Stimulated activated naive CD4-positive, alpha-beta T cell treated with Interleukin-2 at 50 U/mL for 16 hours (primary cell): ENCODE measurements at places on chromosomes 1 and 21.

GRCh38 chr1:53172426-53173128 lies 24.0 kb upstream of the CPT2 start:
- no peak for DNase-seq

DNA sequence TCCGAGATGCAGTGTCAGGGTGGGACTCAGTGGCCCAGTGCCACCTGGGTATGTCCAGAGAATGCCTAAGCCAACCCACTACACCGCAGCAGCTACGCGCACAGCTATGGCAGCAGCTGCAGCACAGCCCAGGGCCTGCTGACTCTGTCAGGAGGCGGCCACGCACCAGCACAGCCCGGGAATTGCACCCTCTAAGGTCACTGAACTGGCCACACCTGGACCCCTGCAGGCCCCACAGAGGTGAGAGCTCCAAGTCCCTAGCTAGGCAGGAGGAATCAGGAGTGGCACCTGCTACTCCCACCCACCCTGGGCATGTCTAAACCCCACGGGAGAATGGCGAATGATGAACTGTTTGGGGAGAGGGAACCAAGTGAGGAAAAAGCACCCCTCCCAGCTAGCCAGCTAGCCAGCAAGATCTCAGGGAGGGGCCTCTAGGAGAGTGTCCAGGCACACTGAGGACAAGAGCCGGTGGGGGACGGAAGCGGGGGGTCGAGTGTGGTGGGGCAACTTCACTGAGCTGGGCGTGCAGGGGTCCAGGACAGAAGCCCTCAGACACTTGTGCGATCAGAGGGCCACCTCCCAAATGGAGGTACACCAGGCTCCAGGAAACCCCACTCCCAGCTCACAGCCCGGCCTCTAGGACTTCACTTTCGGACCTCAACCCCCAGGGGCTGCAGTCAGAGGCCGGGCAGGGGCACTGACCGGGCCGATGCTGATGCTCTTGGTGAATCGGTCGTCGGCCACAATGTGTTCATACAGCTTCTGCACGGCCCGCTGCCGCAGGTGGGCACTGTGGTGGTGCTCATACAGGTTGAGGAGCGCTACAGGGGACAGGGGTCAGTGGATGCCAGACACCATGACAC lies 13.9 kb downstream of the LSS start:
- DNase-seq: no peak

- no peak for DNase-seq
Measured at GRCh38 chr1:25875856-25876692, 566 bp upstream of the PAQR7 start.

DNA sequence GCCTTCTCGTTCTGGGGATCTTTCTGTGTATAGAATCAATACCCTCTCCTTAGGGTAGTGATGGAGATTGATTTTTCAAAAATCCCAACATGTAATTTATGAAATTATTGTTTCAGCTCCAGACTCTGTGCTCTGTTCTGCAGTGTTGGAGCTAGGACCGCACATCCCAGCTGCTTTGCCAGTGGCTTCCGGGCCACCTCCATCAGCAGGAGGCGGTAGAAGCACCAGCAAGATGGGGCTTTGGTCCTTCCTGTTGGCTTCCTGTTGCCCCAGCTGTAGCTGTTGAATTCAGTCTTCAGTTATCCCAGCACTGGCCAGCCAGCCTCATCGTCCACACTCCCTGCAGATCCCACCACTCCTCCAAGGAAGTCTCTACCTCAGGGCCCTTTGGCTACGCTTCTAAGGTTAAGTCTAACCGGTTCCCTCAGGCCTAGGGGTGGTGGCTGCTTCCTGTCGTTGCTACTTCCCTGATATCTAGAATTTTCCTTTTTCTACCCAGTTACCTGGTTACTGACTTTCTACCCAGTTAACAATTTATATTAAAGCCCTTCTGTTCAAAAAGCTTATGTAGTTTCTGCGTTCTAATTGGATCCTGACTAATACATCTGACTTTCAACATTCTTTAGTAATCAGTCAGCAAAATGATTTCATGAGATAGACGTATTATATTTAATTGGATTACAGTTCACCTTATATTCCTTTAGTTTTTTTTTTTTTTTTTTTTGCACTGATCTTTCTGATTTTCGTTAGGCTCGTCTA lies 24.6 kb downstream of the GALNT2 start:
- DNase-seq: no peak

- no peak for DNase-seq
Measured at GRCh38 chr21:17501107-17502006, 11.5 kb upstream of the CXADR start.

DNA sequence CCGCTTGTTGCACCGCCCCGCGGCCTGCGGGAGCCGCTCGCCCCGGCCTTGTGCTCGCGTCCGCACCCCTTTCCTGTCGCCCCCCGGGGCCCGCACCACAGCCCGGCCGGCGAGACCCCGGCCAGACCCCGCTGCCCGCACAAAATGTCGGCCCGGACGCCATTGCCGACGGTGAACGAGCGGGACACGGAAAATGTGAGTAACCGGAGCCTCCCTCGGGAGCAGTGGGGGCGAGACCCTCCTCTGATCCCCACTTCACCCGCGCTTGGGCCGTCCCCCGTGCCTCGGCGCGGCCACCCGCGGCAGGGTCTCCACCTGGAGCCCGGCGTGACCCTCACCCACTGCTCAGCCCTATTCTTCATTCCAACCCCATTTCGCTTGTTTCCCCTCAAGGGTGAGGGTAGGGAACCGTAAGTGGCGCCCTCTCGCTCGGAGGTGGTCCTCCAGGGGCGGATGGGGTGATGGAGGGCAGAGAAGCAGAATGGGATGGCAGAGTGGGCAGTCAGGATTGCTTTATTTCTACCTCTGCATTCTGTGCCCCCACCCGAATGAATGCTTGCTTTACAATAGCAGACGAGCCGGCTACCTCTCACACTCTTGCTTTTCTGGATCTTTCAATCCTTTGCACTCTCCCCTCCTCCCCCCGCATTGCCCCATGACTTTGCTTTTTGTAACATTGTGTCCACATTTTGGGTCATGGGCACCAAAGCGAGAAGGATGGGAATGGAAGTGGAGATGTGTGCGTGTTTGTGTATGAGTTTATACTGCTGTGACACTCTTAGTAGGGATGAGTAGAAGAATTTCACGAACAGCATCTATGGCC lies 954 bp downstream of the MARK1 start:
- DNase-seq: no peak

DNA sequence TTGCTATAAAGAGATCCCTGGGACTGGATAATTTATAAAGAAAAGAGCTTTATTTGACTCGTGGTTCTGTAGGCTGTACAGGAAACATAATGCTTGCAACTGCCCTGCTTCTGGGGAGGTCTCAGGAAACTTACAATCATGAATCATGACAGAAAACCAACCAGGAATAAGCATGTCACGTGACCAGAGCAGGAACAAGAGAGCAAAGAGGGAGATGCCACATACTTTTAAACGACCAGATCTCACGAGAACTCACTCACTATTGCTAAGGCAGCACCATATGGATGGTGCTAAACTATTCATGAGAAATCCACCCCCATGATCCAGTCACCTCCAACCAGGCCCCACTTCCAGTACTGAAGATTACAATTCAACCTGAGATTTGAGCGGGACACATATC lies 49.8 kb upstream of the RCC1 start:
- no peak for DNase-seq

GRCh38 chr1:22263359-22263758 lies 120.5 kb upstream of the WNT4 start:
- DNase-seq: no peak

DNA sequence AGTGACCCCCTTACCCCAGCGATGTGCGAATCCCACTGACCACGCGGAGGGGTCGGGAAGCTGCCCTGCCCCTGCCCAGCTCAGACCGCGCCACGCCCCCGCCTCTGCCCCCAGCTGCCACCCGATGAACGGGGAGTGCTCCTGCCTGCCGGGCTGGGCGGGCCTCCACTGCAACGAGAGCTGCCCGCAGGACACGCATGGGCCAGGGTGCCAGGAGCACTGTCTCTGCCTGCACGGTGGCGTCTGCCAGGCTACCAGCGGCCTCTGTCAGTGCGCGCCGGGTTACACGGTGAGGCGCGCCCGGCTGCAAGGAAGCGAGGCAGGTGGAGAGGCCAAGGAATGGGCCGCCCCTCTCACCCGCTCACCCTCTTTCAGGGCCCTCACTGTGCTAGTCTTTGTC lies 11.9 kb upstream of the LRRC71 start:
- no peak for DNase-seq

DNA sequence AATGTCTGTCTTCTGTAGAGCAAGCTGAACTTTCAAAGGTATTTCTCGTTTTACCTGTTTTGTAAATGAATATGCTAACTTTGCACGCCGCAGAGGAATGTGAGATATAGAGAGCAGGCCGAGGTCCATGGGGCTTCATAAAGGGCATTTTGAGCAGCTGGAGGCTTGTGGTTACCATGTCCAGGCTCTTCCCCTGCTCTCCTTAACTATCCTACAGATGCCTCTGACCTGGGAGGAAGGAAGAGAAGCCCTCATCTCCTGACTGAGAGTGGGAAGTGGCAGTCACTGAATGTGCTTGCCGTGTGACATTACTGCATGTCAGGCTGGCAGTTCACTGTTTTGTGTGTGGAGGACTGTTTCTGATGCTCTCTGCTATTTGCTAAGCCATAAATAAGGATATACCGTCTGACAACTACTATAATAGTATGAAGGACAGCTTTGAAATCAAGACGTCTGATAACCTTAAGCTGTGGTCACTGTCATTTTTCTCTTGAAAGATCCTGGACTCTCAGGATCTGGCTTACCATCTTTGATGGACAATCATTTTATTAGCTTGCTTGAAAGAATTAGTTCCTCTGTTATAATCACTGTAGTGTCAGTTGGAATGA lies 92.2 kb downstream of the DYRK1A start:
- DNase-seq: no peak

DNA sequence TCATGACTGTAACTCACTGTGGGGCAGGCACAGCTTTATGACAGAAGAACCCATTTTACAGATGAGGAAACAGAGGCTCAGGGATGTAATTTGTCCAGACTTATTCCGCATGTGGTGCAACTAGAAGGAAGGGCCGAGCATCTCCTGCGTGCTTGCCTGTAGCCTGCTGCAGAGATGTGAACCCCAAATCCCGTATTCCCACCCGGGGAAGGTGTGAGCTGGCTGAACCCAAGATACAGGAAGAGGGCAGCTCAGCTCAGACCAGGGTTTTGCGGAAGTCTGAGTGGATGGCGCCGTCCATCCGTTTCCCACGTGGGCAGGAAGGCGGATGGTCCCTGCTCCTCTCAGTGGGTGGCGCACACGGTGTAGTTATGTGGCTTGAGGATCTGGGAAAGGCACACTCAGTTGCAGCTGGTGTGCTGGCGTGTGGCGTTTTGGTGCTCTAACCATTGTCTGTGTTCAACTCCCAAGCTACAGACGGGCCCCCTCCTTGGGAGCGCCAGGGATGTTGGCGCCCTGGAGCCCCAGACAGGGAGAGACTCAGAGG lies 1.2 kb downstream of the CROCC start:
- no peak for DNase-seq

DNA sequence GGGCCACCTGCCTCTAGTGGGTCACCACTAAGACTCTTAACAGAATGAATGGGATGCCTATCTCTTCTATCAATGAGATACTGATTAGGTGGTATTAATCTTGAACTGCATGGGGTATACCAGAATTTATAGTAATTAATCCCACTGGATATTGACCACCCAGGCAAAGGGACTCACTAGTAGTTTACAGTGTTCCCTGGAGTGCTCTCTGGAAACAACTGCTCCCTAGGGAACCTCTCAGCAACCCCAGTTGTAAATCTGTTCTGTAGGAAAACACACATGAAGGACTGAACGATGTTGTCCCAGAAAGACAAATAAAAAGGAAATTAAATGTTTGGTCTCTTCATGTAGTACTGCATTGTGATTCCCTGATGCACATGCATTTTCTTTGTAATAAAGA lies 430.5 kb downstream of the HLX start:
- DNase-seq: no peak

DNA sequence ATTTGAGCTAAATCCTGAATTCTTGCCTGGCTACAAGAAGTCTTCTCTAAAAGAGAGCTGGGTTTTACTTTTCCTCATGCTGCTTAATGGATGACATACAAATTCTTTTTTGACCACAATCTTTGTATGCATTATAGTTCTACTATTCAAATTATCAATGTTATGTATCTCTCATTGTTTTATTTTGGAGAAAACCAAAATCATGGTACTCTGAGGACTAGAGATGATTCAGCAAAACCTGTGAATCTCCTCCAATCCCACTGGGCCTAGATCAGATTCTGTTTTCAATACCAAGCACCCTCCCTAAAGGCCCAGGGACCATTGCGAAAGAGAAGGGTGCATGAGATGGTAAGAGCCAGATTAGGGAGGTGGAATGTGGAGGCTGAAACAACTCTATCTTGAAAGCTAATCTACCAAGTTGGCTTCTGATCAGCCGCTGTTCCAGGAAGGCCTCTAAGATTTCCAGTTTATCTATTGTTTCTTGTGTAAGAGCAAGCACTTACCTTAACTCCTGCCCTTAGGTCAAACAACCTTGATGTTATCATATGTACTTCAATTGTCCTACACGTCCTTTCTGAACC lies 547.2 kb downstream of the PLPP3 start:
- no peak for DNase-seq

DNA sequence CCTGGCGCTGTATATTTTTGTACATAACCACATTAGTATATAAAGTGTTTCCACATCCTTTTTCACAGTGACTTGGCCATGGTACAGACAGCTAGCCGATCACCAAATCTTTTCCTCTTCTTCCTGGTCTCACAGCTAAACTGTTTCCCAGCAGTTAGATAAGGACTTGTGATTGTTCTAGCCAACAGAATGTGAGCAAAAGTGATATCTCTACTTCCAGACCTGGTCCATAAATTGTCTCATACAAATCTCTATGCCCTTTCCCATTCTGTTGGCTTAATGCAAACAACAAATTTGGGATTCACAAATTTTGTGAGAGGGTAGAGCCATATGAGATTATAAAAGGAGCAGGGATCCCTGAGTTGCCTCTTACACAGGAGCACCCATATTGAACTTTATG lies 19.5 kb downstream of the PAFAH2 start:
- no peak for DNase-seq

DNA sequence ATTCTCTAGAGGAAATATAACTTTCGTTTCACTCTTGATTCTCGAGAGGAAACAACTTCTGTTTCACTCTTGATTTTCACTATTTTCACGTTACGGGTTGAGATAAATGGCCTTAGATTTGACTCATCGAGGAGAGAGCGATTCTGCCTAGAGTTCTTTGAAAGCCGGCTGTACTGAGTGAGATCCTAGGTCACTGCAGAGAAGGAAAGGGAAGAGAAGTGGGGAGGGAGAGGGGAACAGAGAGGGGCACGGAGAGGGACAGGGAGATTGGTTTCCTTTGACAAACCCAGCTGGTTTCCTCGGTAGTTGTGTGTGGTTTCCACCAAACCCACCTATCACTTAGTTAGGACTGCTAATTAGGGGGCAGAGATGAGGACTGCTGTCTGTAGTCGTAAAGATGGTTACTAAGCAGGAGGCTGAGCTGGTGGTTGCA lies 21.6 kb upstream of the GPR137B start:
- no peak for DNase-seq

- DNase-seq: no peak
Measured at GRCh38 chr1:60636946-60637345, 445.4 kb upstream of the NFIA start.

GRCh38 chr1:22854688-22855565 lies 117.7 kb downstream of the LACTBL1 start:
- DNase-seq: no peak

GRCh38 chr21:17779496-17779895 lies 39.7 kb downstream of the C21orf91 start:
- no peak for DNase-seq

GRCh38 chr21:42161401-42161955 lies 57.5 kb upstream of the ABCG1 start:
- no peak for DNase-seq

- no peak for DNase-seq
Measured at GRCh38 chr1:6491480-6491962, at the start of gene PLEKHG5. Gene PLEKHG5 (minus strand): TSS chr1:6491667. CDS start chr1:6477571, 14,096 bp downstream.
